ENCODE measurements at places on chromosomes 16 and 17.
A peak's percentile ranks its signal among the peaks of the same experiment; 100 is the strongest.

DNA sequence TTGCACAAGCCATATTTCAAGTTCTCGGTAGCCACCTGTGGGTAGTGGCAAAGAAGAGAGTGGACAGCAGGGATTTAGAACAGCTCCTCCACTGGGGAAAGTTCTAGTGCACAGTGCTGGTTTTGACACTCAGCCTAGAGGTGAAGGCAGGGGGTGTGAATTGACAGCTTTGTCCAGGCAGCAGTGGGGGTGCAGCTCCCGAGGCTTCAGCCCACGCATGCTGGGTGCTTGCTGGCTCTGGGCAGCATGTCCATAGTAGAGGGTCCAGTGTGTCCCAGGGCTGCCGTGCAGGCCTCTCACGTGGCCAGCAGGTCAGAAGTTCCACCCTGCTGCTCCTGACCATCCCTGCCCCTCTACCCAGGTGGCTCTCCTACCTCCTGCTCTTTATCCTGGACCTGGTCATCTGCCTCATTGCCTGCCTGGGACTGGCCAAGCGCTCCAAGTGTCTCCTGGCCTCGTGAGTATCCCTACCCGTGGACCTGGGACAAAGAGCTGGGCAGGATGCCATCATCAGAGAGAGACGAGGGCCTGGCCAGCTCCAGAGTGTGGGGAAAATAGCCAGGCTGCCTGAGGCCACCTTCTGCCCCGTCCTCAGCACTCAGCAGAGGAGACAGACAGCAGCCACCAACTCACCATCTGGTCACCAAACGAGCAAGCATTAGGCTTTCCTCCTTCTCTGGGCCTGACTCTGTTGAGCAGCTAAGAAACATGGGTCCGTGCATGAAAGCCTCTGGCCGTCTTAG is 29.8 kb downstream of the TTYH2 start:
- DNase-seq, result no peak

DNA sequence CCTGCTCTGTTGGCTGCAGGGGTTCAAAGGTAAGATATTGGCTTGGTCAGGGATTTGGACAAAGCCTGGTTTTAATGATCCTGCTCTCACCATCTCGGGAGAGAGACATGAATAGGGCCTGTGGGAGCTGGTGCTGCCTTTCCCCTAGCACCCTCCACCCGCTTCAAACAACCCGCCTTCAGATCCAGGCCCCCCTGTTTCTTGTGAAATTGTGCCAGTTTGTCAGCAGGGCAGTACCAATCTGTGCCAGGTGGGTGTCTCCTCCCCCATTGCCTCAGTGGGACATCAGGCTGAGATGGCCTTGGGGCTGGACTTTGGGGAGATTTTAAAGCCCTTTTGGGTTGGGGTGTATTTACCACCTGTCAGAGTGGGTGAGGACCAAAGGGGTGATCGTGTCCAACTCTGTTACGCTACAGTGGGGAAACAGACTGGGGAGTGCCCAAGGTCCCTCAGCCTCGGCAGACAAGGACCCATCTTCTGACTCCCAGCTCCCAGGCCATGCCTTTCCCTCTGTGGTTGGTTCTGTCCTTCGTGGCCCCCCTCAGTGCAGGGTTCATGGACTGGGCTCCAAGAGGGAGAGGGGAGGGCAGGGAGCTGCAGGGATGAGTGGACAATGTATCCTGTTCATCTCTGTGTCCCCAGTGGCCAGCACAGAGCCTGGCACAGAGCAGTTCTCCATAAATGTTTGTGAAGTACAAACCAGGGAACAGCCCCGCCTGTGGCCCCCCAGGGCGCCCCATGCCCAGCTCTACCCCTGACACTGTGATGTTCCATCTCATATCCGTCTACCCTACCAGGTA is 3.3 kb downstream of the ARHGAP23 start:
- no peak for DNase-seq

DNA sequence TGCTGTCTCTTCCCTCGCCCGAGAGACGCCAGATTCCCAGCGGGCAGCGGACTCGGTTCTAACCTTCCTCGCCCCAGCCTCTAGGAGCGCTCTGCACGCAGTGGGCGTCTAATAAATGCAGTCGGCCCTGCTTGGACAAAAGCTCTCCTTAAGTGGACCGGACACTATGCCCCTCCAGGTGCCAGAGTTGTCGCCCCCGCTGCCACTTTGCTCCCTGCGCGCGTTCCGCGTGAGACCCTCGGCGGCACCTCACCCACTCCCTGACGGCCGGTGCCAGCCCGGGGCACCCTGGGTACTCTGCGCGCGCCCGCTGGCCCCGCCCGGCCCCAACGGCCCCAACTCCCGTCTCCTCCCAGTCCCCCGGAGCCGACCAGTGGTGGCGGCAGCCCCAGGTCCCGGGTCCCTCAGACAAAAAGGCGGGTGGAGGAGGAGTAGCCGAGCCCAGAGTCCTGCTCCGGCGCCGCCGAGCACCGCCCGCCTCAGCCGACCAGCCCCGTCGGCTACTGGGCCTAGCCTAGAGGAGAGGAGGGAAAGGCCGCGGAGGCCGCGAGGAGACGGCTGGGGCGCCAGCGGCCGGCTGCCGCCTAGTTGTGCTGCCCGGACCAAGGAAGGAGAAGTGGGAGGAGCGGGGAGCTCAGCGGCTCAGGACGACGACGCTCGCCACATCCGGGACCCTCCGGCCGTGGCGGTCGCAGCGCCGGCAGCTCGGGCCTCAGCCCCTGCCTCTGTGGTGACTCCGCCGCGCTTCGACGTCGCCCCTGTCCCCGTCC is 123.0 kb downstream of the GOSR1 start:
- DNase-seq, result peak; percentile 52

GRCh38 chr17:13135506-13135905 is 117.7 kb upstream of the ELAC2 start:
- DNase-seq, result no peak

DNA sequence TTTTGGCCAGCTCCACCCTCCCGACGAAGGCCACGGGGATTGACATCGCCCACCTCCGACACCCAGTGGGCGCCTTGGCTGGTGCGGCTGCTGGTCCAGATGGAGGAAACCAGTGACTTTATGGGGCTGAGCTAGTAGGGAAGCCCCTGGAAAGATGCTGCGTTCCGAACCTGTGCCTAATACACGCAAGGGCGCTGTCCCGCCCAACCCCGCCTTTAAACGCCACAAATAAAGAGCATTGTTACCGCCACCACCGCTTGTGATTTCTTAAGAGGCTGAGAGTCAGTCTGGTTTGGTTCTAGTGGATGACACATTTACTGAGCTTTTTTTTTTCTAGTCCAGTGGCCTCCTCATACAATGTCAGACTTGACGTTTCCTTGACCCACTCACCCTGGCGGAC is 107.9 kb downstream of the AATF start:
- no peak for DNase-seq

- DNase-seq, result no peak
Observed at GRCh38 chr16:3520841-3521240, 20.0 kb downstream of the CLUAP1 start.

GRCh38 chr17:36755586-36755985 is 154.2 kb downstream of the MRM1 start:
- peak; percentile 13 for DNase-seq

GRCh38 chr16:72108353-72109102 is 14.9 kb downstream of the DHX38 start:
- DNase-seq, result no peak

DNA sequence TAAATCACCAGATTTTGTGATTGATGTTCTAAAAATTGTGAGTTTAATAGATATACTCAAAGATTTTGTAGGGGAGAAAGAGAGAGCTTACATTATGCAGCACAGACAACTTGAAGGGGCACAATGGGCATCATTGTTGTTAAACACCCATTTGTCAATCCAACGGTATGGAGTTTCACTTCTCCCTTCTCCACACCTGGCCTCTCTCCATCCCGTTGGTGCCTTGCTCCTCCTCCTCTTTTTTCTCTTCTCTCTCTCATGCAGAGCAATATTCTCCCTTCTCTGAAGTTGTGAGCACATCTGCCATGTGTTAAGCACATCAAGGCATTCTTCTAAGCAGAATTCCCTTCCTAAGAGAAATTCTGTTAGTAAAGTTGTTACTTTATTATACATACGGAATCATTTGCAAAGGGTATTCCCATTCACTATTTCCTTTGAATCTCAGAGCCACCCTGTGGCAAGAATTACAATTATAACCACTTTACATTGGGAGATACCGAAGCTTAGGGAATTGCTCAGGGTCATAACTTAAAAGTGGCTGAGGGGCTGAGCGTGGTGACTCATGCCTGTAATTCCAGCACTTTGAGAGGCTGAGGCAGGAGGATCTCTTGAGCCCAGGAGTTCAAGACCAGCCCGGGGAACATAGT is 40.5 kb upstream of the SKAP1 start:
- DNase-seq, result no peak

GRCh38 chr16:31572821-31573220 is 45.1 kb downstream of the AHSP start:
- DNase-seq, result no peak

DNA sequence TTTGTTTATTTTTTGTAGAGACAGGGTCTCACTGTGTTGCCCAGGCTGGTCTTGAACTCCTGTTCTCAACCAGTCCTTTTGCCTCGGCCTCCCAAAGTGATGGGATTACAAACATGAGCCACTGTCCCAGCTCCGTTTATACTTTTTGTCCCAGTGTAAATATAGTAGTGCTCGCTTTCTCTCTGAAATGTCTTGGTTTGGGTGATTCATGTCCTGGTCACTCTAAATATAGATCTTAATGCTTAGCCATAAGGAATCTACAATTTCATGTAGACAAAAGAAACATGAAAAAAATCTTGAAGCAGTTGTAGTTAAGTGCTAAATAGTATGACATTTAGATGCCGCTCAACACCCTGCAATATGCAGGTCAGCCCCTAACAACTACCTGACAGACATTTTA is 126.9 kb downstream of the KATNIP start:
- DNase-seq, result no peak

Data from naive thymus-derived CD8-positive, alpha-beta T cell (primary cell).